ENCODE measurements at places on chromosomes 4 and X.
A peak's percentile ranks its signal among the peaks of the same experiment; 100 is the strongest.

DNA sequence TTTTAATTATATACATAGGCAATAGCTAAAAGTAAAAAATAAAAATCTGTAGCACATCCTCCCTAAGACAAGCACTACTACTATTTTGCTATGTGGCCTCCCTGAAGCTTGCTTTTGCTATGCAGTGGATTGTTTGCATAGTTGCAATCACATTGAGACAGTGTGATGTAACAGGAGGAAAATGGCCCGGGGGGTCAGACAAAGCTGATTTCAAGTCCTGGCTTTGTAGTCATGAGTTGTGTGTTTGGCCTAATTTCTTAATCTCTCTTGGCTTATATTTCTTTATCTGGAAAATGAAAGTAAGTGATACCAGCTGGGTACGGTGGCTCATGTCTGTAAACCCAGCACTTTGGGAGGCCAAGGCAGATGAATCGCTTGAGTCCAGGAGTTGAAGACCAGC lies 166.6 kb downstream of the LHFPL1 start:
- no peak for DNase-seq

GRCh38 chr4:53943345-53944085 lies 120.9 kb downstream of the CHIC2 start:
- peak; percentile 57 for DNase-seq

DNA sequence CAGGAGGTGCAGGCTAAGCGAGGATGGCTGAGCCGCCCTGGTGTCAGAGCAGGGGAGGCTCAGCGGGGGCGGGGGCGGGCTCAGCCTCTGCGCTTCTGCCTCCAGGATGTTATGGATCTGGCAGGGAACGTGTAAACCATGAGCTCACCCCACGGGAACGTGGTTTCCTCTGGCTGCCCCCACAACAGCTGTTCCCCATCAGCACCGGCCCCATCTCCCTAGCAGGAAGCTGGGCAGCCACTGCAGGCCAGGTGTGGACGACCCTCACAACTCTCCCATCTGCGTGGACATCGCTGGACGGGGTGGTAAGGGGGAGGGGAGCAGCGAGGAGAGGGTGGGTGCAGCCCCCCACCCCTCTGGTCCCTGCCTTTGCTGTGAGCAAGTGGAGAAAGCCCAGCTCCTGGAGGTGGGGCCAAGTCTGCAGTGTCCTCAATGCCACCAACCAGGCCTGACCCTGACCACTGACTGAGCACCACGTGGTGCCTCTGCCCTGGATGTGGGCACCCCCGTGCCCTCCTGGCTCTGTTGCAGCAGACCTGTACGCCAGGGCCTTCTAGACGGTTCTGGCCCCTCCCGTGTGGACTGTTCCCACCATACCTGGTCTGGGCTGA lies 28.1 kb upstream of the SPON2 start:
- DNase-seq, result peak; percentile 83

- no peak for DNase-seq
Observed at GRCh38 chr4:3257556-3258482, 8.9 kb downstream of the MSANTD1 start.

GRCh38 chr4:150525321-150525868 lies 56.6 kb upstream of the MAB21L2 start:
- no peak for DNase-seq

DNA sequence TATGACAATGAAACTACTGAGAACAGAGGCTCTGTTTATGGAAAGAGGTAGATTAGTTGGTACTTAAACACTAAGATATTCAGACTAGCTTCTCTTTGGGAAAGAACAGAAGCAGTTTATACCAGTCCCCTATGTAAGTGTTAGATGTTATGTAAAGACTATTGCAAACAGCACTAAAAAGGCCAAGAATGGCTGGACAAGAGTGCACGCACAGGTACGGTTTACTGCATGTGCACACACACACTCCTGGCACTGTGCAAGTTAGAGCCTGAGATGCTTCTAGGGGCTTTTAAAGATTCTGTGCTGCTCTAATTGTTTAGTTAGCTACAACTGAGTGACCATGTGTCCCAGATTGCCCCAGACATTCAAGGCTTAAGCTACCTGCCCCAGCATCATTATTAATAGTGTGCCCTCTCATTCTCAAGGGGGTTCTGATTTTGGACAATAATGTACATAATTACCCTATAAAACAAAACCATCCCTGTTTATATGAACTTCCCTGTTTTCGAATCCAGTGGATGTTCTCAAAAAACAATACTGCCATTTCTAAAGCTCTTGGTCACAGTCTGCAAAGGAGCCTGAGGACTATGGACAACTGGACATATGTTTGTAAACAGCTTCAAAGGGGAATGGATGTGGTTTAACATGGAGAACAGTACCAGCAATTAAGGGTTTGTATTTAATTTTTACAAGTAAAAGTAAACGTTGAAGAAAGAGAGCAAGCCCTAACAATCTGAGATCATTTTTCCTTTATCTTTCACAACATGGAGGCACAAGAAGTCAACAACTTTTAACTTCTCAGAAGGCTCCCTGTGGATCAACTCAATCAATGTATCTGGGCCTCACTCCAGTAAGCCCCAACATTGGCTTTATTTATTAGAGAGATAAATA lies 2.0 kb downstream of the SETD7 start:
- DNase-seq, result no peak

DNA sequence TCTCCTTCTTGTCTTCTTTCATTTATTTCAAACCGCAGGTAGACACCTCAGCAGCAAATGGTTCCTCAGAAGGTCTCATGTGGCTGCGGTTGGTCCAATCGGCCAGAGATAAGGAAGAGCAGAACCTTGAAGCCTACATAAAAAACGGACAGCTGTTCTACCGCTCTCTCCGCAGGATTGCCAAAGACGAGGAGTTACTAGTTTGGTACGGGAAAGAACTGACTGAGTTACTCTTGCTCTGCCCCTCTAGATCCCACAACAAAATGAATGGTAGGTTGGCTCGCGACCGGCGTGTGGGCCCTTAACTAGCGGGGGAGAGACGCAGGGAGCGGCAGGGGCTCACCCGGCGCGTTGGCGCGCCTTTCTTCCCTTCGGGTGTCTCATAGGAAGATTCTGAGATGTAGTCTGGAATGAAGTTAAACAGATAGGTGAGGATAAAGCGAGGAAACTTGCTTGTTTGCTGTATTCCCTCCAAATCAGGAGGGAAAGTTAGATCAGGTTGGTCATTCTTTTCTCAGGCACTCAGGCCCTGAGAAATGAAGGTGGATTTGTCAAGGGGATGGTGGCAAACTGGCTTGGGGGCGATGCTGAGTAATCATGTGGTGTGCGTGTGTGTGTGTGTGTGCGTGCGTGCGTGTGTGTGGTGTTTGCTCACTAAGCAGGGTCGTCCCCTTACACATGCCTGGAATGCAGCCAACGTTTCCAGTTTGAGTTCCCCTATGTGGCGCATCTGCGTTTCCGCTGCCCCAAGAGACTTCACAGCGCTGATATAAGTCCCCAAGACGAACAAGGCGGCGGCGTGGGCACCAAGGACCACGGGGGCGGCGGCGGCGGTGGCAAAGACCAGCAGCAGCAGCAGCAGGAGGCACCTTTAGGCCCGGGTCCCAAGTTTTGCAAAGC lies 4.2 kb downstream of the PRDM8 start:
- no peak for DNase-seq
